ENCODE measurements at places on chromosomes 7 and 10. TPM values are rescaled to one million over a fixed set of nuclear protein-coding genes. Genes with fewer than 3 reads are reported as not detected.

GRCh38 chr7:16934722-16935340 lies 53.0 kb upstream of the AGR3 start:
- DNase-seq, result no peak

- DNase-seq, result no peak
Observed at GRCh38 chr10:105656856-105657255, 1015.8 kb downstream of the SORCS3 start.

DNA sequence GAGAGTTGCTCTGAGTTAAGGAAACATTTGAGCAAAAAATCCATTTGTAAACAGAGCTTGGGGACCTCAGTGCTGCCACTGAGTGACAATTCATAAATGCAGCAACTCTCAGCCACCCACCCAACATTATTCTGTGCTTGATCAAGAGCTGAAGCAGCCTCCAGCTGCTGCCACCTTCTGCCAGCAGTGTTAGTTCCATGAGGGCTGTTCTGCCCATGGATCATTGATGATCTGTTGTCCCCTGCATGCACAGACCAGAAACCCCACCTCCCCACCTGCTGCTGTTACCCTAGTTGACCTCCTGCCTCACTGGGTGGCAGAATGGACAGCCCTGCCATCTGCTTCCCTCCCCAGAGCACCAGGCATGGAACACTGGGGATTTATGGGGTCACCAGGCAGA lies 305.4 kb downstream of the KCNMA1 start:
- DNase-seq, result no peak

- no peak for DNase-seq
Observed at GRCh38 chr10:96747734-96748550, 27.6 kb upstream of the PIK3AP1 start.

Gene BMS1
- total RNA-seq, result 11.5 TPM

Data from cerebellum (tissue), 4 donors.